Stimulated activated CD8-positive, alpha-beta memory T cell treated with anti-CD3 and anti-CD28 coated beads, Interleukin-7, amount 100 ng/mL, for 24 hours (primary cell): ENCODE measurements at places on chromosomes 3 and 15.

- DNase-seq = no peak
These were observed 114.3 kb upstream of the UBE2E1 start for GRCh38 chr3:23691357-23691895.

DNA sequence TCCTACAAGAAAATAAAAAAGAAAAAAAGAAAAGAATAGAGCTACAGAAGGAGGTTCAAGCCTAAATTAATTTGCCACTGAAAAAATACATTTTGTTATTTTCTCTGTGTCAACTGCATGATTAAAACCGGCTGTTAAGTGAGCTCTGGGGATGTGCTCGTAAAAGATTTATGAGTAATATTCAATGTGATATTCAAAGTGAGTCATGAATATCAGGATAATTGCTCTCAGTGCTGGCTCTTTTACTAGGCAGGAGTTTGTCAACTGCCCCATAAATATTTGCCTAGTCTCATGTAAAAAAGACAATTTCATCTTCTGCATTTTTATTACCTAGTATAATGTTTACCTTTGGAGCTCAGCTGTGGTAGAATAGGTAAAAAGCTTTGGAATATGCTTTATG is 78.9 kb downstream of the CDIN1 start:
- DNase-seq = no peak

DNA sequence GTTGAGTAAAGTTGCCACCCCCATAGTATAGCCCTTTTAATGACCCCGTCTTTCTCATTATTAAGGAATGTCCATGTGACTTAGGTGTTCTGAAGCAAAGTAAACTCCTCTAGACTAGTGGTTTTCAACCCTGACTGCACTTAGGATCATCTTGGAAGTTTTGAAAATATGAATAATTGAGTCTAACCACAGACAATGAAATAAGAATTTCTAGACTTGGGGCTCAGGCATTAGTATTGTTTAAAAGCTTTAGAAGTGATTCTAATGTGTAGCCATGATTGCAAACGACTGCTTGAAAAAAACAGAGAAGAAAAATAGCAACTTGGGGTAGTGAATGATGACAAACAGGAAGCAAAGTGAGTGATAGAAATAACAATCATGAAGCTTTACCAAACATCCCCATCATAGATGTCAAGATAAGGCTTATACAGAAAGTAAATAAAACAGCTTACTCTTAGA is 35.0 kb downstream of the ALCAM start:
- DNase-seq = no peak

DNA sequence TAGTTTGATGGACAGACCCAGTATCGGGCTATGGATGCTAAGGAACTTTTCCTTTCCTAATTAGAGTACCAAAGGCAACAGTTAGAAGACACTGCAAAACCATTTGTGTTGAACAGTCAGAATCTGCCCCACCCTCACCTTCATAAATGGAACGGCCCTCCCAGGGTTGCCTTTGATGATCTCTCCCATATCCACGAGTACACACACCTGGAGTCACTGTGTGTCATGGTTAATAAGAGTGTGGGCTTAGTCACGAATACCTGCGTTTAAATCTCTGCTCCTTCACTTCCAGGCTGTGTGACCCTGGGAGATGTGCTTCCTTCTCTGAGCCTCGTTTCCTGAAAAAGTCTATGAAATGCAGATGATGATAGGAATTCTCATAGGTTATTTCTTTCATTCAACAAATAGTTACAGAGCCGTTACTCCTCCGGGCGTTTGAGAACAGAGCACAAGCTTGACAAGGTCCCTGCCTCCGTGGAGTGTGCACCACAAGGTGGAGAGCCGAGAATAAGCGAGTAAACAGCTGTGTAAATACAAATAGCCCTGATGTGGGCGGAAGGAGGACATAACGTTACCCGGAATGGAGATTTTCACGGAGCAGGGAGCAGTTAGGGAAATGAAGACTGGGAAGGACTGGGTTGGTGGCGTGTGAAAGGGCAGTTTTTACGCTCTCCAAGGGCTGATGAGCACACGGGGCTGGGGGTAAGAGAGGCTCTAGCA is 6.7 kb downstream of the SLC51A start:
- DNase-seq = no peak

DNA sequence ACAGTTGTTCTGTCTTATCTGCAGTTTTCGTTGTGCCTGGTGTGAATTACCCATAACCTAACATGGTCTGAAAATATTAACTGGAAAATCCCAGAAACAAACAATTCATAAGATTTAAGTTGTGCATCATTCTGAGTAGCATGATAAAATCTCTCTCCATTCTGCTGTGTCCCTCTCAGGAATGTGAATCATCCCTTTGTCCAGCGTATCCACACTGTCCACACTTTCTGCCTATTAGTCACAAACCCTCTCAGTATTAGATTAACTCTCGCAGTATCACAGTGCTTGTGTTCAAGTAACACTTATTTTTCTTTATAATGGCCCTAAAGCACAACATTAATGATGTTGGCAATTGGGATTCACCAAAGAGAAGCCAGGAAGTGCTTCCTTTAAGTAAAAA is 203.2 kb downstream of the CGGBP1 start:
- no peak for DNase-seq

- no peak for DNase-seq
These were observed 20.5 kb downstream of the ATP8B4 start for GRCh38 chr15:50098545-50098944.

GRCh38 chr3:78812166-78812565 is 955.6 kb downstream of the ROBO1 start:
- no peak for DNase-seq

- no peak for DNase-seq
These were observed 5.4 kb downstream of the ANKRD63 start for GRCh38 chr15:40277471-40277870.

DNA sequence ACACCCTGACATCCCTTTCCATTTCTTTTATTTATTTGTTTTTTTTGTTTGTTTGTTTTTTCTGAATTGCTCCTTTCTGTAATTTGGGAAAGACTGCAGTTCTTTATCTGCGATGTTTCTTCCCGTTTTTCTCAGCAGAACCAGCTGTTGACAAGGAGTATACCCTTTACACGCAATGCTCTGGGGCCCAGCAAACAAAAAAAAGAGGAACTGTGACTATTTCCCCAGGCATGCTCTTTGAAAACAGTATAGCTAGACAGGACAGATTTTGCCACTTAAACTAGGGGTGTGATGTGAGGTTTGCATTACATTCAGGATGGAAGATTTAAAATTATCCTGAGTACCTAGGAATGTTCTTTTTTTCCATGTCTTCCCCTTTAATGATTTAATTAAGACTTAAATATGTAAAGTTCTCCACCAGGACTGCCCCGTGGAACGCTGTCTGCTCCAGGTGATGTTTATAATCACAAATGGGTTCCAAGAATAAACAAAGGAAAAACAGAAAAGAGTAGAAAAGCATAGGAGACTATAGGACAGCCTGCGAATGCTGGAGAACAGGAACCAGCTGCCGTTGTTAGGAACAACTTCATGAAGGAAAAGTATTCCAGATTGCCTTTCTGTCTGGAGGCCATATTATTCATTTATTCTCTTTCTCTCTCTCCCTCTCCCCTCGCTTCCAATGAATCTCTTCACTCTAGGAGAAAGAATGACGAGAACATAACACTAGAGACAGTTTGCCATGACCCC is 43.3 kb downstream of the TGFBR2 start:
- DNase-seq = no peak

- no peak for DNase-seq
These were observed 1176.0 kb upstream of the ALCAM start for GRCh38 chr3:104190681-104191080.

GRCh38 chr3:37291275-37291700 is 116.9 kb upstream of the LRRFIP2 start:
- DNase-seq = no peak

DNA sequence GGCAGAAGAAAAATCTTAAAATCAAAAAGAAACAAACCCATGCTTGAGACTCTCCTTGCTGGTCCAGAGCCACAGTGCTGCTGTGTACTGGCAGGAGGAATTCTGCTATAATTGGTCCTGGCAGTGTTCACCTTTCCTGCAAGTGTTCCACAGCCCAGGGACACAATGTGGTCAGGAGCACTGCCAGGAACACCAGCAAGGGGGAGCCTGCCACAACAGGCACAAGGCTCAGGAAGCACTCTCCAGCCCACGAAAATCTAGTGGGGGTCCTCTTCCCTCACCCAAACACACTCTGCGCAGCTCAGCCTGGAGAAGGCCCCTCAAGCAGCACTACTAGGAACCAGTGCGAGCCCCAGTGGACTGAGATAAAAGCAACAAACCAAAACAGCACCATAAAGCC is 92.9 kb downstream of the UBE3A start:
- no peak for DNase-seq

DNA sequence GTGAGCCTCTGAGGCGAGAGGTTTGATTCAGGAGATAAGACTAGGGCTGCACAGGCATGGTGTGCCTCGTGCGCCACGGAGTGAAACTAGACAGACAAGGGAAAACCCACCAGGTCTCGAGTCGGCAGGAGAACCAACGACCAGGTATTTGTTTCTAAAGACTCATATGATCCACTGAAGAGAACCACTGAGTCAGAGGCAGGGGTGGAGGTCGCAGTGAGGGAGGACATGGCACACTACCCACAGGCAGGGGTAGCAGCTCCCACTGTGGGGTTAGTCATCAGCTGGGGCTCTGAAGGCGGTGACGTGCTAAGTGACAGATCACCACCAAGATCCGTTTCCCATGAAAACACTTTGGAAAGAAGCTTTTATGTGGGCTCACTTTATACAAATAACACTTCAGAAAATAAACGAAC is 45.7 kb downstream of the CHSY1 start:
- DNase-seq = peak; percentile 65

DNA sequence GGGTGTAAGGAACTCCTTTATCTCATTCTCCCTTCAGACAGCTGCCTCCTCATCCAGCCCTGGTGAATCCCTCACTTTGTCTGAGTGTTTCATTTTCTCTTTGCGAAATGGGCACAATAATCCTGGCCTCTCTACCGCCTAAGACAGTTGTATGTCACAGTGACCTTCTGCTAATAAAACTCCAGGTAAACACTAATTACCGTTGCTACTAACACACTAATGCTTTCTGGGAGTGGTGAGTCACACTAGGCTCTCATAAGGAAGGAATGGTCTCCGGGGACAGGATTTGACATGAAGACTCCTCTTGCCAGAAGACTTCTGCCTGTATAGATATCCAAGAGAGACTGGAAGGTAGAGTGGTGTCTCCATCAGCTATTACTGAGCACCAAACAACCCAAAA is 71.7 kb upstream of the SNRK start:
- no peak for DNase-seq

DNA sequence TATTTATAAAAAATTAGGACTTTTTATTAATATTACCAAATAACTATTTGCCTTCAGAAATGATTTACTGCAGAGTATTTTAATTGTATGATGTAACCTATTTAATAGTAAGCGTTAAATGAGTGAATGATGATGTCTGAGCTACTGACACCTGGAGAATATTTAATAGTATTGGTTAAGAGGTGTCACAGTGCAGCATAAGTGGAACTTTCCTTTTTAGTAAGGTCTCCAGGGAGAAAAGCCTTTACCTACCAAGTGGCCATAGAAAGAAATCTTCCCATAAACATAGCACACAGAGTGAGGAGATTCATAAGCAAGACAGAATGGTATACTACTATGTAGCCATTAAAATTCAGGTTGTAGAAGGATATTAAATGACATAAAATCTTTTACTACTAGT is 441.7 kb downstream of the TBL1XR1 start:
- DNase-seq = no peak

GRCh38 chr15:101152914-101153313 is 98.9 kb downstream of the CHSY1 start:
- no peak for DNase-seq

- no peak for DNase-seq
These were observed 15.4 kb upstream of the CADM2 start for GRCh38 chr3:84943379-84943778.

- no peak for DNase-seq
These were observed 9.3 kb downstream of the EIF4G1 start for GRCh38 chr3:184323696-184324095.

- no peak for DNase-seq
These were observed 22.4 kb downstream of the LIPC start for GRCh38 chr15:58453931-58454793.

DNA sequence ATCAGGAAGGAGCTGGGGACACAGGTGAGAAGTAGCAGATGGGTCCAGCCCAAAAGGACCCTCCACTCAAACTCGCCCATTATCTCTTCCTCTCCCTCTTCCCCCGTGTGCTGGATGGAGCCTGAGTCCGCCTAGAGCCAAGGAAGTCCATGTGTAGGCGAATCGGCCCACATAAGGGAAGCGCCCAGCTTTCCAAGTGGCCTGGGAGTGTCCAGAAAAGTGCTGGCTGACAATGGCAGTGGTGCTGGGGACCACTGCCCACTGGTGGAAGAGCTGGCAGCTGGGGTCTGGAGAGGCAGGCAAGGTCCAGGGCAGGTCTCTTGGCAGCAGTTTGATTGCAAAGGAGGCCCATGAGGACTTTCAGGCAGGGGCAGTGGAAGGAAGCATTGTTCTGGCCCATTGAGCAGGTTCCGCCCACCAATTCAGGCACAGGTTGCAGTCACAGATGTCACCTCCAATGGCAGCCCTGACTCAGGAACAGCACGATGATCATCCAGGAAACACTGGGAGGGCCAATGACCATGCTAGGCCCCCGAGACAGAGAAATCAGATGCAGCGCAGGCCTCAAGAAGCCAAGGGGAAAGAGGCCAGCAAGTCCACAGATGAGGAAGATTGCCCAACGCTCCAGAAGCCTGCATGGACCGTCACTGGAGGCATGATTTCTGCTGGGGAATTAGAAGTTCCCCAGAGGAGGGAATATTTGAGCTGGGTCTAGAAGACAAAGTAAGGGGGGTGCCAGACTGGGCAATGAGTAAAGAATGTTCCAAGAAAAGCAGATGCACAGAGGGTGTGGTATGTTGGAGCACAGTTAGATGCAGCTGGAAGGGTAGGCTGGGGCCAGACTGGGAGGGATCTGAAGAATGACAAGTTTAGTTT is 3.0 kb downstream of the MFGE8 start:
- DNase-seq = no peak

- DNase-seq = no peak
These were observed 193.3 kb downstream of the ISL2 start for GRCh38 chr15:76529911-76530310.

DNA sequence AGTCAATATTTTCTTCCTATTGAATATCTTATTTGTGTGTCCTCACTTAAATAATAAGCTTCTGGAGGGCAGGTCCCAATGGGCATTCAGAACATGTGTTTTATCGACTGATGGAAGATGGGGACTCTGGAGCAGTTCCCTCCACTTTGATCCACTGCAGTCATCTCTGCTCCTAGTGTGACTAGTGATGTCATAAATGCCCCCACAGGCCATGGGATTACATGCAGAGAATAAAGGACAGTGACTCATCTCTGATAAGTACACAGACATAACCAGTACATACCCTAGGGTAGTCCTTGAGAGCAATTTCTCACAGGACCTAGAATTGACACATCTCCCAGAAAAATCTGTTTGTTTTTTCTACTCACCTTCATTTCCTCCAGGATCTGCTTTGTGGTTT is 49.4 kb upstream of the FMN1 start:
- no peak for DNase-seq

- DNase-seq = no peak
These were observed 43.0 kb upstream of the SCAANT1 start for GRCh38 chr3:63955036-63955650.

DNA sequence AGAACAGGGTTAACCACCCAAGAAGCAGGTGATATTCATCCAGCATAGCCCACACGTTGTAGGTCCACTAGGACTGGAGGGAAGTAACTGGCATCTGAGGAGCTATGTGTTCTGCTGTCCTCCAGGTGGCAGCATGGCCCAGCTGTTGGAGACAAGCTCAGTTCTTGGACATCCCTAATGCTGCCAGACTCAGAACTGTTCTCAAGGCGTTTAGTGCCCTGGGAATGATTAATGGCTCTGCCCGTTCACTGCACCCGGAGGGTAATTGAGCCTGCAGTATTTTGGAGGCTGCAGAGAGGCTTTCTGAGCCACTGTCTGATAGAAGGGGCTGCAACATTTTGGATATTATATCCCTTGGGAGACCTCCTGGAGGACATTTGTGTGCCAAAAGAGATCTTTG is 521.3 kb upstream of the SEMA6D start:
- DNase-seq = peak; percentile 3
